ENCODE measurements at places on chromosomes 4 and X. TPM values are rescaled to one million over a fixed set of nuclear protein-coding genes. Genes with fewer than 3 reads are reported as not detected.

DNA sequence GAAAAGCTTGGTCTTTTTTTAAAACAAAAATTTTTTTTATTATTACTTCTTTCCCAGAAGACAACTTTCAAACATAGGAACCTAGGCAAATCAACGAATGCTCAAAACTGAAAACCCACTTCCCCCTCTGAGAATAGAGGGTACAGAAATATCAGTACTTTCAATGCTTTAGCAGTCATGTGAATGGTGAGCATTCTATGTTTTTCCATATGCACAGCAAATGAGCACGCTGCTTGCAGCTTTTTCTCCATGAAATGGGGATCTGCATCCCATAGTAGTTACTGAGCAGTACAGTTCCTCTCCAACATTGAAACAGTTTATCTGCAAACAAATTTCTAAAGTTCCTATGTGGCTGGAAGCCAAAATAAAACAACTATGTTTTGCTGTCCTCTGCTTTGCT is 108.4 kb upstream of the BMP2K start:
- DNase-seq, result no peak

DNA sequence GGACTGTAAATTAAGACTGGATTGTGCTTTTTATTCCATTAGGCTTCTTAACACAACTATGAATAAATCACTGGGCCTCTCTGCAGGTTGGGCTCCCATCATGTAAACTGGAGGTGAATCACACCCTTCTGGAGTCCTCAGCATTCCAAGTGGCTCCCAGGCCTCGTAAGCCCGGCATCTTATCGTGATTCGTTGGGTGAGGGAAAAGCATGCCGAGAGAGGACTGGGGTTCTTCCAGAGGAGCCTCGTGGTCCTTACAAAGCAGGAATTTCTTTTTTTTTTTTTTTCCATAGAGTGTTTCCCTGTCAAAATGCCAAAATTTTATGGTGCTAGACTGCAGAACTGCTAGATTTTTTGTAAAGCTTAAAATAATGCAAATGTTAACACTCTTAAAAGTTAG is 20.0 kb downstream of the CLDN22 start:
- no peak for DNase-seq

DNA sequence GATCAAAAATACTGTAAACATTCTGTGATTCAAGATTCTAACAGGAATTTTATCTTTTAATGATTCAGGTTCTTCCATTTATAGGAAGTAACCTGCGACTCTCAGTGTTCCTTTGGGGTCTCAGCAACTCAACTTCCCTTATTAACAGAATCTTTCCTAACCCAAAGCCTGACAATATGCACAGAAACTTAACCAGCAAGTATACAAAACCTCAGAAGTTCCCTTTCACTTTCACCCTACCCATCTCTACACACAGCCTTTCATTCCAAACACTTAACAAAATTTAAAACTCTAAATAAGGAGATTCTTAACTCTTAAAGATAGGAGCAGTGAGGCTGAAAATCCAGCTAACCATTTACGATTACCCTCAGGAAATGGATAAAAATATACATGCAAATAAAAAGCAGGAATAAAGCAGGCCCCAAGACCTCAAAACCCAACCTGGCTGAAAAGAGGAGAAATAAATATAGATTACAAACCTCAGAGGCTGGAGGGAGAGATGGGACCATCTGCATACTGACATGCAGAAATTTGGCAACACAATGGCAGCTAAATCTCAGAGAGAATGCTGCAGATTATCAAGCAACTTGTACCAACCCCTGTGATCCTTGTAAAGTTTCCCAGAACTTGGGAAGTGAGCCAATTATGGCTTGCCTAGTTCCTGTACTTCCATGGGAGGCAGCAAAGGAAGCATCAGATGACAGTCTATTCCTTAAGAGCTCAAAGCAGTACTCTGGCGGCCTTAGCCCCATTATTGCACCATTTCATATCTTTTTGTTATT is 101.0 kb downstream of the ATP11C start:
- no peak for DNase-seq

JAKMIP1 gene
- total RNA-seq, result not detected

PLS3 gene
- 30.3 TPM for total RNA-seq

Measured in HT-29 (cell line).